ENCODE measurements at places on chromosomes 1 and 21.
A peak's percentile ranks its signal among the peaks of the same experiment; 100 is the strongest.

- DNase-seq: no peak
Observed at GRCh38 chr1:107821340-107821739, 143.6 kb downstream of the VAV3 start.

GRCh38 chr1:9352377-9353134, 59.9 kb downstream of the SPSB1 start:
- DNase-seq: no peak

GRCh38 chr21:18663663-18664062, 260.1 kb upstream of the TMPRSS15 start:
- no peak for DNase-seq

DNA sequence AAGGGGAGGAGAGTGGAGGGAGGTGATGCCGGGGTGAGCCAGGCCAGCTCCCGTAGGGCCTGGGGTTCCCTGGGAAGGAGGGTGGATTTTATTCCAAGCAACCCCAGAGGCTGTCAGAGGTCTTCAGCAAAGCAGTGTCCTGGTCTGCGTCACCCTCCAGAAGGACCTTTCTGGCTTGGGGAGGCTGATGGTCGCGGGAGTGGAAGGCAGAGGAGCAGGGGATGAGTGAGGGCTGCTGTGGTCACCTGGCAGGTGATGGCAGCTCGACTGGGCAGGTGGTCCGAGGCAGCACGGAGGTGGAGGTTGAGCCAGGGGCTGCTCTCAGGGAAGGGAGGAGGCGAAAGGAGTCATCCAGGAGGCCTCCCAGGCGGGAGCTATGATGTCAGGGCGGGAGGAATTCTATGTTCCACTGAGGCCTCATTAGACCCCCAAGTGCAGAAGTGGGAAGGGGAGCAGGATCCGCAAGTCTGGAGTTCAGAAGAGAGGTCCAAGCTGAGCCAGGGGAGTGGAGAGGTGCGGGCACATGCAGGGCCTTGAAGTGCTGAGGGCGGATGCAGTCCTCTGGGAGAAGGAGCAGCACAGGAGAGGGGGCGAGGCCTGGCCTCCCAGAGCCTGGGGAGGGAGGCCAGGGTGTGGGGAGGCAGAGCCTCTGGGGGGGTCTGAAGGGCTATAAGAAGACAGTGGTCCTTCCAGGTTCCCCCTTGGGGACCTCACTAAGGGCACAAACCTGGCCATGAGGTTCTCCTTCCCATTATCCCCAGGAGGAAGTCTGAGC, 33.3 kb downstream of the BMP8A start:
- DNase-seq: no peak

DNA sequence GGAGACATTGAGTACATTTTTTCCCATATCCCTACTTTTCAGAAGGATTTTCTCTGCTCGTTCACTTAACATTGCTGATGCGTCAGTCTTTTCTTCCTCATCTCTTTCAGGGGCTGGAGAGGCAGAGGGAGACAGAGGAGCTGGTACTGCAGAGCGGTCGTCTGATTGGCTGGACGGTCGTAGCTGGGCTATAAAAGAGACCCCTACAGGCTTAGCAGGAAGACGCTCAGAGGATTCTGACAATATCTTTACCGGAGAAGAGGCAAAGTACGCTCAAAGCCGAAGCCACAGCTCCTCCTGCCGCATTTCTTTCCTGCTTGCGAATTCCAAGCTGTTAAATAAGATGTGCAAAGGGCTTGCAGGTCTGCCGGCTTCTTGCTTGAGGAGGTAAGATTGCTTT, at the start of gene RGS4:
RGS4 (plus strand) TSS at position 220 of the 400 bp plus-strand sequence; CDS start at position 344, 124 bp downstream.
- DNase-seq: peak; percentile 69

- peak; percentile 60 for DNase-seq
Observed at GRCh38 chr1:64469977-64470664, at the start of gene CACHD1. Gene CACHD1 (plus strand): TSS chr1:64470129. CDS start chr1:64470745, 616 bp downstream.

- no peak for DNase-seq
Observed at GRCh38 chr1:24867084-24867870, 62.8 kb downstream of the RUNX3 start.

GRCh38 chr1:200372095-200372884, 37.5 kb downstream of the ZNF281 start:
- no peak for DNase-seq

GRCh38 chr1:53362851-53363642, 35.2 kb upstream of the LRP8 start:
- no peak for DNase-seq

GRCh38 chr1:70066711-70067110, 138.7 kb downstream of the LRRC40 start:
- DNase-seq: no peak

- DNase-seq: no peak
Observed at GRCh38 chr1:27887215-27888021, 15.1 kb downstream of the THEMIS2 start.

GRCh38 chr1:246317332-246318035, 189.6 kb downstream of the SMYD3 start:
- DNase-seq: no peak

All from amygdala (tissue), 56 donors.